Heart left ventricle (tissue), 16 donors: ENCODE measurements at places on chromosomes 7 and 10. TPM values are rescaled to one million over a fixed set of nuclear protein-coding genes. Genes with fewer than 3 reads are reported as not detected.

DNA sequence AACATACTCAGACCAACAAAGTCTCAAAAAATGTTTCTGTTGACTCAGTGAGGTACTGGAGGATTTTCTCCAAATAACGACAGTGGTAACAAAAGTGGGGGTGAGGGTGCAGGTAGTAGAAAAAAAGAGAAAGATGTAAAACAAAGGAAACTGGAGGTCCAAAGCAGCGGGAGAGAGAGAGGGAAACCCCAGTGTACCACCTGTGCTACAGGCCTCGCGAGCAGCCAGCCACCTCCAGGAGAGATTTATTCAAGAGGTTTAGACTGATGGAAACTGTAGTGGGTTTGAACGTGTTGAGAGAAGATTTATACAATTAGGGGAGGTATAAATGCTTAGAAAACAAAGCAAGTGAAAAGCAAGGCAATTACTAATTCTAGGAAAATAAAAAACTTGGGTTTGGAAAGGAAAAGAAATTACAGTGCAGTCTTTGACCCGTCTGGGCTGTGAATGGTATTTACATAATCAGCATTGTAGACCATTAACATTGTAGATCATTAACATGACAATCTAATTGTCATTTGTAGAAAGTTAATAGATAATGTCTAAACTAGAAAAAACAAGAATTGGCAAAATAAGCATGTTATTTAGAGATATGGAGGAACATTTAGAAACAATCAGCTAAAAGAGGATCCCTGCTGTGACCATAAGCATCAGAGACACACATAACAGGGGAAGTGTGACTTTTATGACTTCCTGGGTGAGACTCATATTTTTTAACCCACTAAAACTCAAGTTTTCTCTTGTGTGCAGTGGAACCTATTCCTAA, 180.0 kb downstream of the RELN start:
- DNase-seq: no peak

DNA sequence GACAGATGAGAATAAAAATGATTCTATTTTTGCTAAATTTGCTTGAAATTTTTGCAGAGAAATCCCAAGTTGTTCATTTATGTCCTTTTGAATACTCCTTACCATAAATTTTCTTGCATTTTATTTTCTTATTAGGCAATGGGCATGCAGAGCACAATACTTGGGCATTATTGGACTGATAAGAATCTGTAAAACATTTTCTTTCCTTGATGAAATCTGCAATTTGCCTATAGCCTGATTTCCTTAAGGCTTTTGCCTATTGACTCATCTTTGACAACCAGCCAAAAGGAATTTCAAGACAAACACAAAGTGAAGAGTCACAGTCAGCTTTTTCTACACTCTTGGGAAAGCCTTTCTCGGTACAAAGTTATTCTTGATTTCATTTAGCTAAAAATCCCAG, 30.5 kb upstream of the GNAT3 start:
- DNase-seq: no peak

DNA sequence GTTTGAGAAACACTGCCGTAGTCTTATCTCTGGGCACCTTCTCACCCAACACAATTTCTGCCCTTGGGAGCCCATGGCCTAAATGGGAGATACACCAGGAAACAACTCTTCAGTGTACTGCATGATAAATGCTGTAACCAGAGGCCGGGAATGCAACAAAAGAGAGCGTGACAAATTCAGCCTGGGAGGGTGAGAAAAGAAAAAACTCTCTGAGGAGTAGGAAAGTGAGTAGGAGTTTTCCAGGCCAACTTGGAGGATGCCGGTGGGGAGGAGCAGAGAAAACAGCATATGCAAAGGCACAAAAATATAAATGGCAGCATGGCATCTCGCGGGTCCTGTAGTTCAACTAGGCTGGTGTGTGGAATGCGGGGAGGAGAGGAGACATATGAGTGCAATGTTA, 624.5 kb downstream of the PARD3 start:
- no peak for DNase-seq

GRCh38 chr7:12031638-12032037, 179.5 kb upstream of the TMEM106B start:
- DNase-seq: no peak

DNA sequence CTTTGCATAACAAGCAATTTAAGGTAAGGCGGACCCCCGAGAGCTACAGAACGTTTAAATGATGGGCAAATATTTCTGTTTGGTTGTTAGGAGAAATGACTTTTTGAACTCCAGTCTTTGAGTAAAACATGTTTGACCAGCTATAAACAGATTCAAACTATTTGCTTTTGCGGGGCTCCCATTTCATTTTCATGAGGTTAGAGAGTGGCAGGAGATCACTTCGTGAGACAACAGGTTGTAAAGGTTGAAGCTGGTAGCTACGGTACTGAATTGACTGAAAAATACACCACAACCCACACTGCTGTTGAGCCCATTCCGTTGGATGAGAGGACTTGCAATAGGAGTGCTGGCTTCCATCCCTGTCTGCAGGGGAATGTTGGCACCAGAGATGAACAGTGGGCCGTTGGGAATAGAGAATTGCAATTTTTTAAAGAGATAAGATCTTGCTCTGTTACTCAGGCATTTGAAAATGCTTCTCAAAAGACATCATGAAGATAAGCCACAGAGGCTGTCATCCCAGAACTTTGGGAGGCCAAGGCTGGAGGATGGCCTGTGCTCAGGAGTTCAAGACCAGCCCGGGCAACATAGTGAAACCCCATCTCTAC, 65.7 kb upstream of the CARD11 start:
- DNase-seq: no peak

DNA sequence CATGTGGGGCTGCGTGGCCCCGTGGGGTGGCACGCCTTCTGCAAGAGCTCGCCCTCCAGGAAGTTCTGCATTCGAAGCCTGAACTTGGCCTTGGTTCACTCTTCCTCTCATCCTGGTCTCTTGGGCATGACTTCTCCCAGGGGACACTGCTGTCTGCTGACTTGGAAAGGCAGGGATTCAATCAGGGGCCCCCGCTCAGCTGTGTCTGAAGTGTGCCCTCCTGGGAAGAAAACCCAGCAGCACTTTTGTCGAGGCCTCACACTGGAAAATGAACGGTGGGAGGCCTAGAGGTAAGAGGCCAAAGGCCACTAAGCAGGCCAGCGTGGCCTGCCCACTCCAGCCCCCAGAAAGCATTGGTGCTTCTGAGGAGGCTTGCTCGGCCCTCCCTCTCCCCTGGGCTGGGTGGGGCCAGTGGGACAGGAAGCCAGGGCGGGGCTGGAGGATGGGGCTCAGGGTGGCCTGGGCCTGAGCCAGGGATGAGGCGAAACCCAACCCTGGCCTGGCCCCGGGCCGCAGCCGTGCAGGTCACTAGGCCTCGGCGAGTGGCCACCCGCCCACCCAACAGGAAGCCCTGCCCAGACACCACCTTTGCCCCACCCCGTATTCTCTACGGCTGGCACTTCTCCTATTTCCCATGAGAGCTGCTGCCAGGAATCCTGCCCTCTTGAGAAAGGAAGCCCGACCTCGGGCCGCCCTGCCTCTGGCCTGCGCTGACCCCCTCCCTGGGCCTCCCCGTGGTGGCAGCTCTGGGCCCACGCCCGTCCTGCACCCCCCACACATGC, 81.1 kb downstream of the ZMIZ1 start:
- DNase-seq: peak; percentile 89

DNA sequence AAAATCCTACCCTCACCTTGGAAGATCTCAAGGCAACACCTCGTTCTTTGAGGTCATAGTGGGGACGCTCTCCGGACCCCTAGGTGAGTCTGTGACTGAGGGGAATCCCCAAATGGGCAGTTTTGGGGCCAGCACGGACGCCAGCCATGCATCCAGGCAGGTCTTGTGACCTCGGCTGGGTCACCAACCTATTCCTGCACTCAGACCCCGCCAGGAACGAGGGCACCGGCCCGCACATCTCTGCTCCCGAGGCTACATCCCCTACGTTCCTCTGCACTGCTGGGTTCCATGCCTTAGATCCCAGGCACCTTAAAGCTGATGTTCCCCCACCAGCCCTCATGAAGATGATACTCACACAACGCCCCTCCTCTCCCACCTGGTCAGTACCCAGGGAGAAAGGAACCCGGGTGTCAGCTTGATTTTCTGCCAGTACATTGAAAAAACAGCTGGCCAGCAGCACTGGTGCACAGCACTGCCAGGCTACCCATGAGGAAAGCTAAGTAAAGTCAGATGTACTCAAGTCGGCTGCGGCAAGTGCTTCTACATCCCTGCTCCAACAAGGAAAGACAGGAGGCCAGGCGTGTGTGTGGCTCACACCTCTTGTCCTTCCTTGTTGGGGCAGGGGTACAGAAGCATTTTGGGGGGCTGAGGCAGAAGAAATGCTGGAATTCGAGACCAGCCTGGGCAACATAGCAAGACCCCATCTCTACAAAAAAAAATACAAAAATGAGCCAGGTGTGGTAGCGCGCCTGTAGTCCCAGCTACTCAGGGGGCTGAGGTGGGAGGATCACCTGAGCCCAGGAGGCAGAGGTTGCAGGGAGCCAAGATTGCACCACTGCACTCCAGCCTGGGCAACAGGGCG, 48.1 kb downstream of the DIP2C start:
- no peak for DNase-seq

DNA sequence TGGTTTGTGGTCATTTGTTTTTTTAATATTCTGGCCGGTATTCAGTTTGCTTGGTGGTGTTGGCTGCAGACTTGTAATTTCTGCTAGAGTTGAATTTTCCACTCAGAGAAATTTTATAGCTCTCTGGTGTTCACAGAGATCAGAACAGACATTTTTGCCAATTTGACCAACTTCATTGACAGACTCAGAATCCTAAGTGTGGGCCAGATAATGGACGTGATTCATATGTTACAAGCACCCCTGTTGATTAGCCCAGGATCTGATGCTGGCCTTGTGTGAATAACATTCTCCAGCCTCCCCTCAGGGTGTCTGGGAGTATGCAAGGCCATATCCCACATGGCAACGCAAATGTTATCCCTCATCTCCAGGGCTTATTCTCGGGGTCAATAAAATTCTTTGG, 283.8 kb downstream of the C7orf25 start:
- no peak for DNase-seq

- peak; percentile 94 for DNase-seq
Measured at GRCh38 chr10:21497177-21497807, 28.2 kb downstream of the SKIDA1 start.

DNA sequence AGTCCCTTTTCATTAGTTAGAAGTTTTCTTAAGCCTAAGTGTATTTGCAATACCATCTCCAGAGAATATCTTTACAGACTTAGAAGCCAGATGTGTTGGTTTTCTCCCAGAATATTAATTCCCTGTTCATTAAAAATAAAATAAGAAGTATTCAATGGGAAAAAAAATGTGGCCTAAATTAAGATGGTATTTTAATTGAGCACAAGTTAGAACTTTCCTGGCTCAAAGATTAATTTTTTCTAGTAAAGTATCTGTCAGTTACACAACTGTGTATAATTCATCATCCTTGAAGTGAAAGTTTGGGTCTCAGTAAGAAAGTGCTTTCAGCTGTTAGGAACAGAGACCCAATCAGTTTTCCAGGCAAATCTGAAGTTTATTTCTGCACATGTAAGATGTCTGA, 1179.5 kb upstream of the C7orf33 start:
- no peak for DNase-seq

DNA sequence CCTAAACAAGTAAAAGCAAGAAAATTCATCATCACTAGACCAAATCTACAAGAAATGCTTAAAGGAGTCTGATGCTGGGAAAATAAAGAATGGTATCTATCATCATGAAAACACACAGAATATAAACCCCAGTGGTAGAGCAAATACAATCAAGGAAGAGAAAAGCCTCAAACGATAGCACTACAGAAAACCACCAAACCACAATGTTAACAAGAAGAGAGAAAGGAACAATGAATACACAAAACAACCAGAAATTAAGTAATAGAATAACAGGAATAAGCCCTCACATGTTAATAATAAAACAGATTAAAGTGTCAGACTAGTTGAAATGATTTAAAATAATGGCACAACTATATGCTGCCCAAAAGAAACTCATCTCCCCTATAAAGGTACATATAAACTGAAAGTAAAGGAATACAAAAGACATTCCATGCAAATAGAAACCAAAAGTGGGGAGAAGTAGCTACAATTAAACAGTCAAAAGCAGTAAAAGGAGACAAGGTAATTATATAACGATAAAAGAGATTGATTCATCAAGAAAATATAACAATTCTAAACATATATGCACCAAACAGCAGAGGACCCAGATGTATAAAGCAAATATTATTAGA, 77.3 kb downstream of the JMJD1C start:
- no peak for DNase-seq

DNA sequence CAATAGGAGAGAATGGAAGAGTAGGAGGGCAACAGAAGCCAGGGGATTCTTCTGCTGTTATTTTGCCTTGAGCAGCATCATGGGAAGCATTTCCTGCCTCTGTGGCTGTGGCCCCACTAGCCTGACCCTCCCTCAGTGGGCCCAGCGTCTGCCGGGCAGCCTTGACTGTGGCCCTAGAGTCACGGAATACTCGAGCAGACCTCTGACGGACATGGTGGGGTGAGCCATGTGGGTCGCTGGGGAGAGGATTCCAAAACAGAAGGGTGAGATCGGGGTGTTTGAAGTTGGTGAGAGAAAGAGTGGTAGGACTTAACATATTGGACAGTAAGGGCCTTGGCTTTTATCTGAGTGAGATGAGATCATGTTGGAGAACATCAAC, 8.3 kb upstream of the PRKAG2 start:
- DNase-seq: no peak

- no peak for DNase-seq
Measured at GRCh38 chr7:70005480-70005879, 407.2 kb downstream of the AUTS2 start.

DNA sequence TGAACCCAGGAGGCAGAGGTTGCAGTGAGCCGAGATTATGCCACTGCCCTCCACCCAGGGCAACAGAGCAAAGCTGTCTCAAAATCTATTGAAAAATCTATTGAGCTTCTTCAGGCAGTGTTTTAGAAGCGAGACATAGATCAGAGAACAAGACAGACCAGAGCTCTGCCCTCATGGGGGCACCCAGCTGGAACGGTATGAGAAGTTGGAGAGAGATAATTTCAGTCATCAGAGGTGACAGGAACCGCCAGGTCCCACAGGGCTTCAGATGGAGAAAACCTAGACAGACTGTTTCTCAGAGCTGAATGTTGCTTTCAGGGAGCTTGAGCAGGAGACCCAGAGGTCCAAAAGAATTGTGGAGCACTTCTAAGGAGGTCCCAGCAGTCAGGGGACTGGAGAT, 14.2 kb upstream of the GTF2IRD1 start:
- peak; percentile 32 for DNase-seq

DNA sequence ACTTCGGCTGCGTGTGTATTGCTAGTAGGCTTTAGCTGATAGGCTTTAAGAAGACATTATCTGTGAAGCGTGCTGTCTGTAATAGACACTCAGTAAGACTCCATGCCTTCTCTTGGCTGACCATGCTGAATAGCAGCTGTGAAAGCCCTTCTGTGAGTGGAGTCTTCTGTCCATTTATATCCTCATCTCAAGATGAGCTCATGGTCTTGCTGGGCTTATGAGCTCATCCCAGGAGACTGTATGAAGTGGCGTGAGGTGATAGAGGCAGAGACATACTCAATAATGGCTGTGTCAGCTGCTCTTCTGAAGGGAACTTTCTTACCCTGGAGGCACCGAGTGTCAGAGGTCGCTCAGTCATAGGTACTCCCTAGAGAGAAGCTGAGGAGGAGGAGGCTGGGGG, 111.5 kb downstream of the SH2D4B start:
- no peak for DNase-seq

WBP1L gene
- polyA plus RNA-seq: 10.7 TPM

C7orf57 gene
- 0.03 TPM for polyA plus RNA-seq

KCND2 gene
- not detected for polyA plus RNA-seq

CHST3 gene
- 30.4 TPM for polyA plus RNA-seq

PTEN gene
- 33.1 TPM for polyA plus RNA-seq

CDHR3 gene
- polyA plus RNA-seq: 0.60 TPM
